Stimulated activated CD4-positive, alpha-beta T cell treated with anti-CD3 and anti-CD28 coated beads, Interleukin-1b, Interleukin-23, amount 100 ng/mL, for 24 hours (primary cell): ENCODE measurements at places on chromosomes 11 and 22.

- DNase-seq, result no peak
Measured at GRCh38 chr11:2566223-2567025, 121.6 kb downstream of the KCNQ1 start.

GRCh38 chr11:92688416-92688815 is 281.0 kb upstream of the MTNR1B start:
- no peak for DNase-seq

DNA sequence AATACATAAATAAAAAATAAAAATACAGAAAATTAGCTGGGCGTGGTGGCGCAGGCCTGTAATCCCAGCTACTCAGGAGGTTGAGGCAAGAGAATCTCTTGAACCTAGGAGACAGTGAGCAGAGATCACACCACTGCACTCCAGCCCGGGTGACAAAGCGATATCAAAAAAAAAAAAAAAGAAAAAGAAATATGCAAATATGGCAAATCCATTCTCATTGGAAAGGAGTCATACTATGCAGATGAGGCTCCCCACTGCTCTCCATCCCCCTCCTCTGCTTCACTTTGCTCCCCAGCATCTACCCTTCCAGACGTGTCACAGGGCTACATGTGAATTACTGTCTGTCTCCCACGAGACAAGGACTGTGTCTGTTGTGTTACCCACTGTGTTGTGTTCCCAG is 36.3 kb upstream of the PDGFB start:
- no peak for DNase-seq

DNA sequence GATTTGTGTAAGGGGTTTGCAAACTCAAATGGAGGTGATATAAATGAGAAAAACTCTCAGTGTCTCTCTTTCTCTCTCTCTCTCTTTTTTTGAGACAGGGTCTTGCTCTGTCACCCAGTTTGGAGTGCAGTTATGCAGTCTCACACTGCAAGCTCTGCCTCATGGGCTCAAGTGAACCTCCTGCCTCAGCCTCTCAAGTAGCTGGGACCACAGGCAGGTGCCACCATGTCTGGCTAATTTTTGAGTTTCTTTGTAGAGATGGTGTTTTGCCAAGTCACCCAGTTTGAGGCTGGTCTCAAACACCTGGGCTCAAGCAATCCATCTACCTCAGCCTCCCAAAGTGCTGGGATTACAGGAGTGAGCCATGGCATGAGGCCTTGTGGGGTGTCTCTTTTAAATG is 2.9 kb downstream of the BIRC3 start:
- no peak for DNase-seq

- no peak for DNase-seq
Measured at GRCh38 chr11:71321433-71322191, 69.2 kb upstream of the SHANK2 start.

GRCh38 chr11:859394-860131 is 16.9 kb downstream of the TSPAN4 start:
- DNase-seq, result no peak

DNA sequence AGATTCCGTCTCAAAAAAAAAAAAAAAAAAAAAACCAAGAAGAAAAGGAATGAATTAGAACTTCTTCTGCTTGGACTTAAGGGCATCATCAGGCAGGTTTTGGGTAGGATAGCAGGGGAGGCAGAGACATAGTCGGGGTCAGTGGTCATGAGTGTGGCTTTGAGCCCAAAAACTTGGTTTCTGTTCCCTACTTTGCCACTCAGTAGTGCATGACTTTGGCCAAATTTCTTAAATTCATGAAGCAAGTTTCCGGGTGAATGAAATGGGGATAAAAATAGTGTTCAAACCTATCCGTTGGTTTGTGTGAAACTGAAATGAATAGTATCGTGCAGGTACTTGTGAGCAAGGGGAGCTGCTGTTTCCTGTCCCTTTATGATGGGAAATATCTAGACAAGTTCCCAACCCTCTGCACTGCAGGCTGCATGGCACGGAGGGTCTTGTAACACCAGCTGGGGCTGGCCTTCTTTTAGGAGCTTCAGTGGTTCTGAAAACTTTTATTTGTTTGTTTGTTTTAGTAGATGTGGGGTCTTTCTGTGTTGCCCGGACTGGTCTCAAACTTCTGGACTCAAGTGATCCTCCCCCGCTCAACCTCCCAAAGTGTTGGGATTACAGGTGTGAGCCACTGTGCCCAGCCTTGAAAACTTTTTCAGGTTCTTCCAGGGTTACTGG is 18.4 kb downstream of the NEAT1 start:
- DNase-seq, result no peak

DNA sequence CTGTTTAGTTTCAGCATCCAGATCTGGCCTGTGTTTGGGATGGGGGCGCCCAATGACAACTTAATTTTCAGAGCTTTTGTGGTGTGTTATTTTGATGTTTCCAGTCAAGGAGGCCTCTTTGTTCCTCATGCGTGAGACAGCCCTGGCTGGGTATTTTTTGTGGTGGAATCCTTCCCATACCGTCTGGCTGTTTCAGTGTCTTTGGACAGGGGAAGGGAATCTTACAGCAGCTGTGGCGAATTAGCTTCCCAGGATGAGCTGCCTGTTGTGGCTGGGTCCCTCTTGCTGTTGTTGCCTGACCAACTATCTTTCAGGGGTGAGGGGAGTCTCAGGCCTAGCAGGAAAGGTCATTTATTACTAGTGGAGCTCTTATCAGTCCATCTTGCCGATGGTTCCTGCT is 138.8 kb downstream of the ARHGAP20 start:
- no peak for DNase-seq

GRCh38 chr11:129861702-129862522 is 33.5 kb downstream of the NFRKB start:
- DNase-seq, result no peak

- no peak for DNase-seq
Measured at GRCh38 chr11:21179770-21180169, 510.4 kb downstream of the NELL1 start.

DNA sequence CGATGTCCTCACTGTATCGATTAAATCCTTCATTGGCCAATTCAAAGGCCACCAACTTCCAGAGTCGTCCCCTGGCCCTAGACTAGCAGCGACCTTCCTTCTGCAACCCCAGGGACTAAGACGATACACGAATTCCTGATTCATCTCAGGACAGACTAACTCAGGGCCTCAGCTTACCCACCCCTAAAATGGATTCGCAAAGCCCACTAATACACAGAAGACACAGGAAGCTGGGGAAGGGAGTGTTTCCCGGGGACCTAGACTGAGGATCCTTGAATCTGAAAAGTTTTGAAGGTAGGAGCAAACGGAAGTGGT is 509 bp downstream of the LAMTOR1 start:
- no peak for DNase-seq

DNA sequence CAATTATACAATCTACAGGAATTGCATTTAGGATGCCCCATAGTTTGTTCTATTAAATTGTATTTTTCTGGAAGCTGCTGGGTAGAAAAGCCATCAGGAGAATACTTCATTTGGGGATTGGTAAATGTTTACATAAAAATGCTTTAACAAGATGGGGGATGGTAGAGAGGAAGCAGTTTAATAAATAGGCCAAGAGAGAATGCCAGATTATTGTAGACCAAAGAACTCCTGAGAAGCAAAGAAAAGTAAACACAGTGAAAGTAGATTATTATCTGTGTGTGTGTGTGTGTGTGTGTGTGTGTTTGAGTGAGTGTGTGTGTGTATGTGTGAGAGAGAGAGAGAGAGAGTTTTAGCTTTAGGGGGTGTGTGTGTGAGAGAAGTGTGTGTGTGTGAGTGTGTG is 820.4 kb upstream of the CCDC90B start:
- DNase-seq, result no peak

DNA sequence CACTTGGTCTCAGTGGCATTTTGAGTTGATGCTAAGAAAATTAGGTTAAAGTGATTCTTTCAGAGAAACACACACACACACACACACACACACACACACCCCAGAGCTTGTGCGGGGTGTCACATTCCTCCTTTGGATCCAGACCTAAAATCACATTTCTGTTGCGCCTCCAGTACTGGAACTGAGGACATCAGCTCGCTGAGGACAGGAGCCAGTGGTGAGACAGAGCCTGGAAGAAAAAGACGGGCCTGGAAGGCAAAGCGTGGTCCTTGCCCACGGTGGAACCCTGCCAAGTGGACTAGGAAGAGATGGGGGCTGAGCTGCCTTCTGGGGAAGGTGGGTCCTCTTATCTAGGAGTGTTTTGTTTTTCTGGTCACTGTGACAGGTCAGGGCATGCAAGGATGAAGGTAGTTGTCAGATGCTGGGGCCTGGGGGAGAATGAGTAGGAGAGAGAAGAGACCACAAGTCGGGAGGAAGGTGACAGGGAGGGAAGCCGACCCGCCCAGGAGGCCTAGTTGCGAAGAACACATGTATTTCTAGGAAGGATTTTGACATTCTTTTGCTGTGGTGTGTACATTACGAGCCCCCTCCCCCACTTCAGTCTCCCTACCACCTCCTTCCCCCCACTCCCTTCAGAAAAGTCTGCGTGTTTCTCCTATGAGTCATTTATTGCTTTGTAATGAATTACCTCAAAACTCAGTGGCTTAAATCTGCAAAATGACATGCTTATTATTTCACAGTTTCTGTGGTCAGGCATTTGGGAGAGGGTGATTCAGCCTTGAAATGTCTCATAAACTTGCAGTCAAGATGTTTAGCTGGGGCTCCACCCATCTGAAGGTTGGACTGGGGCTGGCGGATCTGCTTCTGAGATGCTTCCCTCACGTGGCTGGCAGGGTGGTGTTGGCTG is 4.8 kb upstream of the ELFN2 start:
- no peak for DNase-seq

GRCh38 chr11:118895093-118896039 is 11.7 kb downstream of the CXCR5 start:
- DNase-seq, result no peak

DNA sequence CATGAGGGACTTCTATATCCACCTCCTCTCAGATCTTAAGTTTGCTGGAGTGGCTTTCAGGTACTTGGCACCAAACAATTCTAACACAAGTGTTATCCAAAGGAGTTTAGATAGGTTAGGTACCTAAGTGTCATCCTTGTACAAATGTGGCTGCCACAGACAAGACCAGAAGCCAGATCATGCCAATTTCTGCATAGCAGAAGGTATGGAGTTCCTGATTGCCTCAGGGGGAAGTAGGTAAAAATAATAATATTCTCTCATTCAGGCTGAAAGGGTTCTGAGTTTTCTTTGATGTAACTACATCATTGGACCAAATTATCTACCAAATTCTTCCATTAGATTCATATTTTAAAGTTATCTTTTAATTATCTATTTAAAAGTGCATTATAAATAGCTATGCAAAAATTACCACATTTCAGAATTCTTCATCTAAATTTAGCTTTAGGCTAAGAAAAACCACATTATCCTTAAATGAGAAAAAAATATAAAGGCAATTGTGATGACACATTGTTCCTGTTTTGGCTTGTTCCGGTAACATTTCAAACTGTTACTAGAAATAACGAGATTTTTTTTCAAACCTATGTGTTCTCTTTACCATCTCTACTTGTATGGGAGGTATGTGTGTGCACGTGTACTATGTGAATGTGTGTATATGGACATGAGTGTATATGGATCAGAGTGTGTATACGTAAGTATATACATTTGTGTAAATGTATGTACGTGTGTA is 66.2 kb upstream of the POU2AF2 start:
- DNase-seq, result no peak

DNA sequence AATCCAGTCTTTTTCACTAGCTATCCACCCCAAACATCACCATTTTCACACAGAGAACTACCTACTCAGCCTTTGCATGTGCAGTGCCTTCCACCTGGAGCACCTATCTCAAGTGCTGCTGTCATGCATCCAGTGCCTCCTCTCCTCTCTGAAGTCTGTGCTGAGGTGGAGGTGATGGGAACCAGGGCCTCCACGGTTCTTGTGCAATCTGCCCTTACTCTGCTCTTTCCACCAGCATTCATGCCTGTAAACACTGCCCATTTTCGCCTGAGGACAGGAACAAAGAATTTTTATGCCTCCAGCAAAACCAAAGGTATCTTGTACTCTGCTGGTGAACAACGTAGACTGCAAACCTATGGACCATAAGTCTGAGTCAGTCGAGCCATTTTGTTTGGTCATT is 27.0 kb downstream of the PITPNB start:
- DNase-seq, result no peak

DNA sequence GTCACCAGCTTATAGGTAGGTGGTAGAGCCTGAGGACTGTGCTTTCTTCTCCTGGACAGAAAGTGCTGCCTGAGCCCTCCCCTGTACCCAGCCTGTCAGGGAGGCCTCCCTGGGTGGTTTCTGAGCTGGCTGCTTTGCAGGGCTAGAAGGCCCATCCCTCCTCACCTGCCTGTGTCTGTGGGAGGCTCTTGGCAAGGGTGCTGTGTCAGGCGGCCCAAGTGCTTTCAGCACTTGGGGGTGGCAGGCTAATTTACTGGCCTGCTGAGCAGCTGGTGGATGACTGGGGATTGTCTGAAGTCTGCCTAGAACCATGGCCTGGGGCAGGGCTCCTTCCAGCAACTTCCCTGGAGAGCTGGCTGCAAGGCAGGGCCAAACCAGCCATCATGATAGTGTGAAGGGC is 139.0 kb upstream of the NAV2 start:
- DNase-seq, result no peak

GRCh38 chr11:108223348-108224149 is 682 bp downstream of the ATM start:
- no peak for DNase-seq

GRCh38 chr11:115765803-115766239 is 261.6 kb upstream of the CADM1 start:
- DNase-seq, result no peak

DNA sequence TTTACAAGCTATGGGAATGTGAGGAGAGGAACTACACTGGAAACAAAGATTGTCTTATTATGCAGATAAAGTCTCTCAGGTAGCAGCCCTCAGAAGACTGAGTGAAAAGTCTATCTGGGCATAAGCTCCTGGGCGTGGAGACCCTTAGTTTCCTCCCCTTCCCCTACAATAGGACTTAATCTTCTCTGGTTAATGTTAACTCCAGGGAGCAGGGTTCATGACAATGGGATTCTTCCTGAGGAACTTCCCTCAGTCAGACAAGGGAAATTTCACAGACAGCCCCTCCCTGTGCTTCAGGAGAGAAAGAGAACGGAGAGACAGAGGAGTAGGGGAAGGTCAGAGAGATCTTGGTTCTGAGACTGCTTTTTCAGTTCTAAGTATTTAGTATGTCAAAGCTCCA is 1428.6 kb downstream of the LRRC4C start:
- DNase-seq, result no peak

- DNase-seq, result no peak
Measured at GRCh38 chr22:17479135-17479534, 84.2 kb upstream of the SLC25A18 start.

DNA sequence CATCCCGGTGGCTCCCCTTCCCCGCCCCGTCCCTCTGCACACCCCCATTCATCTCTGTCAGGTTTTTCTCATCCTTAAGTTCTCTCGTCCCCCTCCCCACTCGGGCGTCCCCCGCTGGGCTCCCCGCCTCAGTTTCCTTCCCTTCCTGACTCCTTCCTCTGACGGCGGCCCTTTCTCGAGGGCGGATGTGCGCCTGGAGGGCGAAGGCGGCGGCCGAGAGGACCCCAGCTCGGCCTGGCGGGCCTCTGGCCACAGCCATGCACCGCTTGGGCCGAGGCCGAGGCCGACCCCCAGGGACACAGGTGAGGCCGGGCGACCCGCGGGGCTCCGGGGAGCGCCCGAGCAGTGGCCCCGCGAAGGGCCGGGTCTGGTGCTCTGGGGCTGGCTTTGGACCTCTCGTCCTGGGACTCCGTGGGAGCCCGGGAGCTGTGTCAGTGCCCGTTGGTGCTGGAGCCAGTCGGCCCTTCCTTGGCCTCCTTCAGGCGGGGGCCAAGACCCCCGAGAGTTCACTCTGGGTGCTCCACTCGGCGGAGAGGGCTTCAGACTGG is 2.9 kb downstream of the PHLDB1 start:
- no peak for DNase-seq

GRCh38 chr11:96448225-96448624 is 58.4 kb downstream of the JRKL start:
- DNase-seq, result no peak
